ENCODE measurements at places on chromosomes 3 and 15.

- H3K4me3 ChIP-seq: no peak overlapping the region
- H3K4me1 ChIP-seq: peaks cover 15% of the 10 kb centered on the region
- H3K27ac ChIP-seq: no peak overlapping the region
- H3K36me3 ChIP-seq: no peaks in the 10 kb centered on the region
- no peak for DNase-seq
- H3K27me3 ChIP-seq: peaks cover 2% of the 10 kb centered on the region
Measured at GRCh38 chr15:60704717-60705116, 225.8 kb upstream of the ICE2 start.

- H3K27me3 ChIP-seq: peaks cover 7% of the 10 kb centered on the region
- no peaks in the 10 kb centered on the region for H3K4me1 ChIP-seq
- no peak overlapping the region for H3K4me3 ChIP-seq
- no peak for DNase-seq
- no peaks in the 10 kb centered on the region for H3K36me3 ChIP-seq
Measured at GRCh38 chr15:71104636-71105035, 10.6 kb upstream of the THSD4 start.

- peaks cover 57% of the 10 kb centered on the region for H3K27me3 ChIP-seq
- H3K4me1 ChIP-seq: peaks cover 3% of the 10 kb centered on the region
- H3K36me3 ChIP-seq: no peaks in the 10 kb centered on the region
- H3K27ac ChIP-seq: no peak overlapping the region
- no peak overlapping the region for H3K4me3 ChIP-seq
Measured at GRCh38 chr15:96047255-96047931, 283.1 kb upstream of the NR2F2 start.

- DNase-seq: no peak
- no peaks in the 10 kb centered on the region for H3K27me3 ChIP-seq
- no peaks in the 10 kb centered on the region for H3K36me3 ChIP-seq
- H3K4me1 ChIP-seq: peaks cover 35% of the 10 kb centered on the region
- no peak overlapping the region for H3K4me3 ChIP-seq
- no peak overlapping the region for H3K27ac ChIP-seq
Measured at GRCh38 chr3:68055215-68055614, 400.8 kb upstream of the SUCLG2 start.

DNA sequence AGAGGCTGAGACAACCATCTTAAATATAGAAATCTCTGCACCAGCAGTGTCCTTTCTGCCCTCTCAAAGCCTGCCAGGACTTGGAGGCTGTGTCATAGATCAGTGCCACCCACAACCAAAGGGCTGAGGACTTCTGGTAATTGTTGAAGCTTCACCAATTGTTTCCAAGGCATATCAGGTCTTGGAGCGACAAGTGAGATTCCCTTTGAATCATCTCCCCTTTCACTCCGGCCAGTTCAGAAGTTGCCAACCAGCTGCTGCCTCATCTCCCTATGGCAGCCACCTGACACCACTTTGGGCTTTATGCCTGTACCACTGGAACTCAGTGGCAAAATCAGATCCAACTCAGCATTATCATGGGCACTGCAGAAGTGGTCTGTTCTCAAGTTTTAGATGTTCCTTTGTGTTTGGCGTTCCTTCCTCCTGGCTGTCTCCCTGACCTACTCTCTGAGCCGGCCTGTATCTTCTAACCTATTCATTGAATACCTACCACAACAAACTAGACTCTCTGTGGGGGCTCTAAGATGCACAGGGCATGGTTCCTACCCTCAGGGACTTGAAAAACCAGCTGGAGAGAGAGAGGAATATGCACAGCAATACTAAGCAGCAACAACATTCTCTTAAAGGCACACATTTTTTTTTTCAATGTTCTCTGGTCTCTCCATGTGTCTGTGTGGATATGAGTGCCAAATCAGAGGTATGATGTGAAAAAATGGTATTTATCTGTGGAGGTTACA lies 90.8 kb upstream of the PFN2 start:
- H3K4me1 ChIP-seq: no peaks in the 10 kb centered on the region
- no peak overlapping the region for H3K4me3 ChIP-seq
- H3K27me3 ChIP-seq: peaks cover 5% of the 10 kb centered on the region

DNA sequence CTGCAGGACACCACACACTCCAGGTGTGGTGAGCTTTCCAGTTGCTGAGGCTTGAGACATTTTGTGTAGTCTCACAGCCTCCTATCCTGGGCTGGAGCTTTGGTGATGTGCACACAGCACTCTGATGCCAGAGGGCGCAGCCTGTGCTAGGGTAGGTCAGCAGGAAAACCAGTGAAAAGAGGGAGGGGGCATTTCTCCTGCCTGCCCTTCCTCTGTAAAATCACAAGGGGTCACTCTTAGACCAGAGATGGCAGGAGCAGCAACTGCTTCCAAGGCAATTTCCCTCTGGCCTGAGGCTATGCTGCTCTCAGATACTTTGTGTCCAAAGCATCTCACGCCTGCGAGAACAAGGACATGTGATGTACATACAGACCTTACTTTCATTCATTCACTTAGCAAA lies 16.5 kb upstream of the MUSTN1 start:
- no peaks in the 10 kb centered on the region for H3K36me3 ChIP-seq
- no peak overlapping the region for H3K4me3 ChIP-seq
- no peaks in the 10 kb centered on the region for H3K27me3 ChIP-seq
- H3K27ac ChIP-seq: no peak overlapping the region
- H3K4me1 ChIP-seq: no peaks in the 10 kb centered on the region
- no peak for DNase-seq

DNA sequence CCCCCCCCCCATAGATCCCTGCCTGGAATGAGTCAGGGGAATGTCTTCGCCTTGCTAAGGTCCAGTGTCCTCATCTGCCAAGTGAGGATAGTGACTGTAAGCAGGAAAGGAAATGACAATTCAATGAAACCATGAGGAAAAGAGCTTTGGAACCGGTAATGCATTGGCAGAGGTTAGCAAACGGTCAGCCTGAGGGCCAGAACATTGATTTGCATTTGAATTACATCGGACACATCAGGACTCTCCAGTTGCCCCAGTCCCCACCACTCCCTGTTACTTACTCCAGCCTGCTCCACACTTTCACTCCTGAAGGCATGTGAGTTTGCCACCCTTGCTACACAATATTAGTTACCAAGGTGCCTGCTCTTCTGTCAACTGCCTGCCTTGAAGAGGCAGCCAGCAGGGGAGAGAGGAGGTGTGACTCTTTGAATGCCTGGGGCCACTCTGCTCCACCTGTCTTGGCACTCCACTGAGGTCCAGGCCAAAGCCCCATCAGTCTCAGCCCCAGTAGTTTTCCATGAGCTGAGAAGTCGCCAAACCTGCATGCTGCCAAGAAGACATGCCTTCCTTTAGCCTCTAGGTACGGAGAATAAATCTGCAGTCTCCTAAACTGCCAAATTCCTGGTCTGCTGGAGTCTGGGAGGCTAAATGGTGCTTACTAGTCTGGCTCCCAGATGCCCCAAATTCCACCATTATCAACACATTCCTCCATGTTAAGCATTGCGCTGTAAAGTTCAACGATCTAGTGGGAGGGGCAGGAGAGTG lies 191.7 kb upstream of the TLE3 start:
- H3K27me3 ChIP-seq: peaks cover 2% of the 10 kb centered on the region
- DNase-seq: no peak
- H3K27ac ChIP-seq: no peak overlapping the region

DNA sequence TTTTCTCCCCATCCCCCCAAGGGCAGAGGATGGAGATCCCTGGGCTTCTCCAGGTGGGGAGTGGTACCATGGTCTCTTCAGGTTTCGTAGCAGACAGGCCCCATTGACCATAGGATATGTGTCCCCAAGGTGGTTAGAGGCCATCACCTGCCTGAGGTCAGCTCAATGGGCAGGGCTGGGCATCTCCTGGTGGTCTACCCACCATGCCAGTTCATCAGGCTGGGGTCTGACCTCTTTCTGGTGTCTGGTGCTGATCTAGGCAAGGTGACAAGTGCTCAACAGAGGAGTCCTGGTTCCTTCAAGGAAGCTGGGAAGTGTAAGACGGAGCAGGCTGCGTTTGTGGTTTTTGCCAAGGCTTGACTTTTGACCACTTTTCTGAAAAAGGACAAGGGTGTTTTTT lies 71.4 kb downstream of the SMAD3 start:
- H3K27me3 ChIP-seq: no peaks in the 10 kb centered on the region
- DNase-seq: no peak
- peaks cover 3% of the 10 kb centered on the region for H3K36me3 ChIP-seq

GRCh38 chr3:61559136-61559731 lies 2.1 kb upstream of the PTPRG start:
- no peak overlapping the region for H3K27ac ChIP-seq
- peaks cover 9% of the 10 kb centered on the region for H3K4me1 ChIP-seq
- no peaks in the 10 kb centered on the region for H3K36me3 ChIP-seq
- no peak for DNase-seq
- no peak overlapping the region for H3K4me3 ChIP-seq

DNA sequence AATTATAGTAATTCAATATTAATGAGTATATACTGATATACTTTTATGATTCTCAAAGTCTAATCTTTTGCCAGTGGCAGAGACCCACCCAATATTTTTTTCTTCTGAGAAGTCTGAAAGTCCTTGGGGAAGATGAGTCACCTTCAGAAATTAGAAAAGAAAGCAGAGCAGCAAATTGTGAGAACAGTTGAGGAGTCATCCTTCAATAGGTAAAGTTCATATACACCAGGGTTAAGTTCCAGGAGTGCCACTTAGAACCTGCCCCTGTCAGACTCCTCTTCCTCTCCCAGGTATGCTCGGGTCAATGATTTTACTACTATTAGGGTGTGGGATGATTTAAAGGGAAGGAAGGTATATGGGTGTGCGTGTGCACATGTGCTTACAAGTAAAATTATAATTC lies 7.1 kb downstream of the CLRN1 start:
- H3K36me3 ChIP-seq: no peaks in the 10 kb centered on the region
- H3K4me1 ChIP-seq: peaks cover 3% of the 10 kb centered on the region
- H3K27me3 ChIP-seq: peaks cover 14% of the 10 kb centered on the region
- no peak overlapping the region for H3K27ac ChIP-seq

DNA sequence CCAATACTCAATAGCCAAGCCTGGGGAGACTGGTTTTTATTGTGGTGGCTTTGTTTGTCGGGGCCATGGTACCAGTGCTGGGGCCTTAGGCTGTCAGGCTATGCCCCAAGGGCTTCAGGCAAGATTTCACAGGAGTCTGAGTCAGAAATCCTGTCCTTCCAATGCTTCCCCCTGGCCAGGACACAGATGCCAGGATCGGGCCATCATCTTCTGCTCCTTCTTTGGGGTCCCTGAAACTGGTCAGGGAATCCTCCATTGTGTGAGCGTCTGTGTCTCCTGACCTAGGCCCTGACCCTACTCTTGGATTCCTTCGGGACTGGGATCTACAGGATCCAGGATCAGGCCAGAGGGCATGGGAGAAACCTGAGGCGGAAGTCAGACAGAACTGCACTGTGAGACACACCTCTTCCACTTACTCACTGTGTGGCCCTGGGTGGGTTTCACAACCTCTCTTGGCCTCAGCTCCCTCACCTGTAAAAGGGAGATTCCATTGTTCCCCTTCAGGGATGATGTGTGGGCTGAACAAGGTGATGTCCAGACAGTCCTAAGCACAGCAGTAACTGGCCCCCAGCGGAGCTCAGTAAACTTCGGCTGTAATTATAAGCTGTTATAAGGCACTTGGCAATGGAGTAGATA lies 292.7 kb downstream of the UACA start:
- no peak overlapping the region for H3K4me3 ChIP-seq
- H3K36me3 ChIP-seq: no peaks in the 10 kb centered on the region
- DNase-seq: no peak
- H3K27ac ChIP-seq: no peak overlapping the region

- no peaks in the 10 kb centered on the region for H3K27me3 ChIP-seq
- no peaks in the 10 kb centered on the region for H3K36me3 ChIP-seq
- H3K4me1 ChIP-seq: peaks cover 86% of the 10 kb centered on the region
- no peak overlapping the region for H3K4me3 ChIP-seq
Measured at GRCh38 chr15:40103864-40104271, 4.8 kb downstream of the BMF start.

- peaks cover 10% of the 10 kb centered on the region for H3K4me1 ChIP-seq
- peak overlapping the region; percentile 76 for H3K4me3 ChIP-seq
- H3K27me3 ChIP-seq: peaks cover 65% of the 10 kb centered on the region
- H3K27ac ChIP-seq: no peak overlapping the region
Measured at GRCh38 chr3:185824051-185825005, 514 bp downstream of the IGF2BP2 start.

GRCh38 chr3:86973440-86973839 lies 17.5 kb downstream of the VGLL3 start:
- no peak overlapping the region for H3K4me3 ChIP-seq
- DNase-seq: no peak
- H3K27me3 ChIP-seq: no peaks in the 10 kb centered on the region
- H3K36me3 ChIP-seq: no peaks in the 10 kb centered on the region

DNA sequence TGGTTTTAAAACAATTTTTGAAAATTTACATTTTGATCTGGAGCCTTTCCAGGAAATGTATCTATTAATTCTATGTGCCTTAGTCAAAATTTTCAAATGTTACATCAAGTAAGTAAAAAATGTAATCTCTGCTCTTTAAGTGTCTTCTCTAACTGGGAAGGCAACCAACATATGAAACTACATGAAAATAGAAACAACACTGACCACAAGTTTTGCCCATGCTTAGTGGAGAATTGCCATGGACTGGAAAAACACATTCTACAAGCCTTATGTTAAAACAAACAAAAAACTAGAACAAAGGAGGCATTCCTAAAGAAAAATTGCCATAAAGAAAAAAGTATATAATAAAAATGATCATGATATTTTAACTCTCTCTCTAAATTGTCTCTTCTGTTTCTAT lies 75.9 kb upstream of the SPRED1 start:
- H3K36me3 ChIP-seq: no peaks in the 10 kb centered on the region
- no peak for DNase-seq
- H3K27me3 ChIP-seq: peaks cover 22% of the 10 kb centered on the region

GRCh38 chr3:129441782-129442181 lies 1.8 kb downstream of the IFT122 start:
- peak overlapping the region; percentile 94 for H3K4me3 ChIP-seq
- H3K36me3 ChIP-seq: peaks cover 20% of the 10 kb centered on the region
- H3K27me3 ChIP-seq: peaks cover 4% of the 10 kb centered on the region
- H3K4me1 ChIP-seq: peaks cover 48% of the 10 kb centered on the region
- DNase-seq: no peak

DNA sequence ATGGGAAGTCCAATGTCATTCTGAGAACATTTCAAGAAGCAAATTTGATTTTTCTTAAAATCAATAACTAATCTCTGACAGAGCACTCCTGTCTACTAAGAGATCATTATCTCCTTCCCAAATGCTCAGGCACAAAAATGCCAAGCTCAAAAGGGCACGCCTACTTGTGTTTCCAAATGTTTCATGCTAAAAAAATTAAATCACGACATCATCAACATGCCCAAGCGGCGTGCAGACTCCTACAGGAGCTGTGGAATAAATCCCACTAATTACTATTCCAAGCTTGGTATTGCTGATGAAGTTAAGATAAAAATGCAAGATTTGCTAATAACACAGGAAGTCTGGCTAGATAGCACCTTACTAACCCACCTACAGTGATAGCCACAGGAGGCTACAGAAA lies 140.8 kb downstream of the OSBPL10 start:
- no peak overlapping the region for H3K4me3 ChIP-seq
- H3K27me3 ChIP-seq: no peaks in the 10 kb centered on the region
- peaks cover 3% of the 10 kb centered on the region for H3K36me3 ChIP-seq
- no peaks in the 10 kb centered on the region for H3K4me1 ChIP-seq
- no peak overlapping the region for H3K27ac ChIP-seq

DNA sequence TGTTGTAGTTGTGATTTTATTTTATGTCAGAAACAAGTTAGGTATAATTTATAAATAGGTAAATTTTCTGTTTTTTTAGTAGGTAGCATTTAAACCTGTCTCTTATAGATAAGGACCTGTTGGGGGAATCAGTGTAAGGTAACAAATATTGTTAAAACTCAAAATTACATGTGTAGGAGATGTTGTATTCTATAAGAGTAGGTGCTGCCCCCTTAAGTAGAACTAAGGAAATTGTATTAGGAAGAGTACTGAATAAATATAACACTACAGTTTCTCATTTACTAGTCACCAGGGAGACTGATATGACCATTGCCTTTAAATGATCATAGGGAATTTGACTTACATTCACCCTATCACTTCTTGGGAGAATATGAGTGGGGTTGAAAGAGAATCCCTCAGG lies 31.2 kb downstream of the SLC25A36 start:
- no peak overlapping the region for H3K4me3 ChIP-seq
- H3K4me1 ChIP-seq: no peaks in the 10 kb centered on the region
- H3K27me3 ChIP-seq: no peaks in the 10 kb centered on the region
- H3K27ac ChIP-seq: no peak overlapping the region

Measured in activated naive CD8-positive, alpha-beta T cell treated with anti-CD3 and anti-CD28 coated beads, Interleukin-2, amount 50 U/mL, for 24 hours (primary cell).